T-cell (primary cell): ENCODE measurements at places on chromosomes 3 and 15. TPM values are rescaled to one million over a fixed set of nuclear protein-coding genes. Genes with fewer than 3 reads are reported as not detected.

The SETD5 gene
- 120 TPM for total RNA-seq

DNA sequence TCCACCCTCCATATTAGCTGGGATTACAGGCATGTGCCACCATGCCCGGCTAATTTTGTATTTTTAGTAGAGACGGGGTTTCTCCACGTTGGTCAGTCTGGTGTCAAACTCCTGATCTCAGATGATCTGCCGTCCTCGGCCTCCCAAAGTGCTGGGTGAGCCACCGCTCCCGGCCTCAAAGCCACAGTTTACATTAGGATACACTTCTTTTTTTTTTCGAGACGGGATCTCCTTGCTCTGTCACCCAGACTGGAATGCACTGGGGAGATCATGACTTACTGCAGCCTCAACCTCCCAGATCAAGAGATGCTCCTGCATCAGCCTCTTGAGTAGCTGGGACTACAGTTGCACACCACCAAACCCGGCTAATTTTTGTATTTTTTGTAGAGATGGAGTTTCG lies 2.5 kb upstream of the NR1D2 start:
- H3K27ac ChIP-seq: no peak overlapping the region
- H3K4me3 ChIP-seq: no peak overlapping the region
- no peaks in the 10 kb centered on the region for H3K36me3 ChIP-seq

The MAGI1 gene
- total RNA-seq: 0.63 TPM

DNA sequence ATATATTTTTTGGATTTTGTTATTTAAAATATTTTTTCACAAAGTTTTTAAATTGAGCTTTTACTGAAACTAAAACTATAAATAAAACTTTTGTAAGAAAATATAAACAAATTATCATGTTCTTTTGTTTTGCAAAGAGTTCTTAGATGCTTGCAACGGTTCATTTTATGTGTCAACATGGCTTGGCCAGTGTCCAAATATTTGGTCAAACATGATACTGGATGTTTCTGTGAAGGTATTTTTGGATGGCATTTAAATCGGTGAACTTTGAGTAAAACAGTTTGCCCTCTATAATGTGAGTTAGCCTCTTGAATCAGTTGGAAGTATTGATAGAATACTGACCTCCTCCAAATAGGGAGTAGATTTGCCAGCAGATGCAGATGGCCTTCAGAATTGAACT lies 612.6 kb upstream of the NECTIN3 start:
- no peaks in the 10 kb centered on the region for H3K36me3 ChIP-seq
- H3K4me3 ChIP-seq: no peak overlapping the region
- no peak overlapping the region for H3K27ac ChIP-seq
- H3K27me3 ChIP-seq: no peaks in the 10 kb centered on the region
- H3K4me1 ChIP-seq: no peaks in the 10 kb centered on the region

The CDHR4 gene
- 0.68 TPM for total RNA-seq

- H3K4me3 ChIP-seq: no peak overlapping the region
- peak overlapping the region; percentile 90 for H3K27ac ChIP-seq
- H3K4me1 ChIP-seq: peaks cover 50% of the 10 kb centered on the region
- H3K36me3 ChIP-seq: no peaks in the 10 kb centered on the region
- no peak for DNase-seq
Measured at GRCh38 chr3:171256445-171257250, 203.6 kb downstream of the TNIK start.

DNA sequence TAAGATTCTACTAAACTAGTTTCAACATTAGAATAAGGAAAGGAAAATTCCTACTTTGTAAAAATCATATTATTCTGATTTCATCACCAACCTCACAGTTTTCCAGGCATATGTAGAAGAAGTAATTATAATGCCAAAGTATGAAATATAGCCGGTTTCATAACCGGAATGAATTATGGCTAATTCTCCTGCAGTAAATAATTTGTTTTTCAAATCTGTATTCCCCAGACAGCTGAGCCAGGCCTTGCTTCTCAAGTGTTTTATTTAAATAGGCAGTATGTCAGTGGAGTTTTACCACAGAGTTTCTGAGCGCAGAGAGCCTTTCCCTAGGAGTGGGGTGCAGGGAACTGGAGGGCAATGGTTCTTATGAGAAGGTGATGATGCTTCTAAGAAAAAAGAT lies 8.7 kb upstream of the CPA3 start:
- no peak for DNase-seq
- no peak overlapping the region for H3K4me3 ChIP-seq
- H3K36me3 ChIP-seq: no peaks in the 10 kb centered on the region
- no peaks in the 10 kb centered on the region for H3K4me1 ChIP-seq
- H3K27me3 ChIP-seq: no peaks in the 10 kb centered on the region

The TMEM212 gene
- total RNA-seq: not detected

The SLC35G2 gene
- 0.30 TPM for total RNA-seq

The RTP4 gene
- total RNA-seq: 3.2 TPM

The PLCB2 gene
- 242 TPM for total RNA-seq

The KNG1 gene
- total RNA-seq: 0.47 TPM

DNA sequence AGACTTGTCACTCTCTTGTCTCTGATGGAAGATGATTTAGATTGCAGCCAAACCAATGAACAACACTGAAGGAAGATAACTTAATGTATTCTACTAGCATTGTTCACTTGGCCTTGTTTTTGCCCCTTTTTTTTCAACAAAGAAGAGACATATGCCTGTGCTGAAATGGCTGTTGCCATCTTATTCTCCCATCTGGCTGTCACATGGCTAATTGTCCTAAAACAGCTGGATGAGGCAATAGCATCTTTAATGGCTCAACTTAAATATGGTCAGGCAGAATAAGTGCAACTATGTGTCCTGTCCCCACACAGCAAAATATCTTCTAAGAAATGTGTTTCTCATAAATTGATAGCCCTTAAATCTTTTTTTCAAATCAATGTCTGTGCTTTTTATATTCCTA lies 576.9 kb downstream of the TUSC7 start:
- DNase-seq: no peak
- H3K27me3 ChIP-seq: no peaks in the 10 kb centered on the region
- H3K27ac ChIP-seq: no peak overlapping the region
- no peaks in the 10 kb centered on the region for H3K4me1 ChIP-seq
